ENCODE measurements at places on chromosomes 2 and 18.

DNA sequence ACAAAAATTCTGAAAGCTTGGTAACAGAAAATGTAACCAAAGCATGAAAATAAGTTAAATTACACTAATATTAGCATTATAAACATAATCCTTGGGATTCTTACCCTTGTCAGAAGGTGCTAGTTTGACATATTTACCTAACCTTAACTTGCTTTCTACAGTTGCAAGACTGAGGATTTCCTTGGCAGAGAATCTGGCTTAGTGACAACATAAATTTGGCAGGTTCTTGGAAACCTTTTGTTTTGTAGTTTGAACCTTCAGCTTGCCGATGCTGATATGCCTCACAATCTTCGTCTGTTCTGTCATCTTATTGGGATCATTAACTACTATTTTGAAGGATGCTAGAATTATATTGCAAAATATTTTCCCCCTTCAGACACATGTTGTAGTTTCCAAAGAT is 3.4 kb downstream of the XIRP2 start:
- H3K4me1 ChIP-seq: no peaks in the 10 kb centered on the region
- no peak overlapping the region for H3K27ac ChIP-seq
- DNase-seq: no peak
- no peaks in the 10 kb centered on the region for H3K36me3 ChIP-seq
- H3K4me3 ChIP-seq: no peak overlapping the region

DNA sequence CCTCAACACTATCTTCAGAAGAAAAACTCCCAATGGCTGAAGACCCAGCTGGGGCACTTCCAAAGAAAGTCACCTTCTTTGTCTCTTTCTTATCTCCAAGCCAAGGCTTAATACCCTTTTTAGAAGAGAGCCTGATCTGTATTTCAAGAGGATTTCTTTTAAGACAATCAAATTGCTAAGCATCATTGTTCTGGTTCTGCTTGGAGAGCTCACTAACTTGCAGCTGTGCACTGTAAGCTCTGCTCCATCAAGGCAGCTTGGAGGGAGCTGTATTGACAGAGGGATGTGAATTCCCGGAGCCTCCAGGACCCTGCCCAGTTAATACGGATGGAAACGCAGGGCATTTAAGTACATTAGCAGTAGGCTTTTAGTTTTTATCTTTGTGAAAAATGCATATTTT is 253.1 kb downstream of the TDRD15 start:
- H3K36me3 ChIP-seq: no peaks in the 10 kb centered on the region
- no peak for DNase-seq
- no peaks in the 10 kb centered on the region for H3K27me3 ChIP-seq
- no peak overlapping the region for H3K27ac ChIP-seq
- H3K4me3 ChIP-seq: no peak overlapping the region

- H3K4me3 ChIP-seq: no peak overlapping the region
- H3K27ac ChIP-seq: no peak overlapping the region
- H3K36me3 ChIP-seq: no peaks in the 10 kb centered on the region
- no peak for DNase-seq
Measured at GRCh38 chr18:74128159-74128558, 19.5 kb downstream of the FBXO15 start.

GRCh38 chr2:2879781-2880180 is 497.8 kb downstream of the EIPR1 start:
- H3K27ac ChIP-seq: no peak overlapping the region
- no peak overlapping the region for H3K4me3 ChIP-seq
- H3K27me3 ChIP-seq: no peaks in the 10 kb centered on the region
- no peak for DNase-seq
- H3K4me1 ChIP-seq: no peaks in the 10 kb centered on the region

- no peak overlapping the region for H3K4me3 ChIP-seq
- H3K4me1 ChIP-seq: no peaks in the 10 kb centered on the region
- DNase-seq: no peak
- no peaks in the 10 kb centered on the region for H3K36me3 ChIP-seq
- no peaks in the 10 kb centered on the region for H3K27me3 ChIP-seq
Measured at GRCh38 chr2:10948188-10948564, 36.4 kb downstream of the KCNF1 start.
